ENCODE measurements at places on chromosomes 4 and X.
A peak's percentile ranks its signal among the peaks of the same experiment; 100 is the strongest.

GRCh38 chrX:1321674-1322073 is 14.9 kb upstream of the IL3RA start:
- no peak for DNase-seq

GRCh38 chr4:38015886-38016515 is 55.8 kb downstream of the PTTG2 start:
- DNase-seq, result no peak

DNA sequence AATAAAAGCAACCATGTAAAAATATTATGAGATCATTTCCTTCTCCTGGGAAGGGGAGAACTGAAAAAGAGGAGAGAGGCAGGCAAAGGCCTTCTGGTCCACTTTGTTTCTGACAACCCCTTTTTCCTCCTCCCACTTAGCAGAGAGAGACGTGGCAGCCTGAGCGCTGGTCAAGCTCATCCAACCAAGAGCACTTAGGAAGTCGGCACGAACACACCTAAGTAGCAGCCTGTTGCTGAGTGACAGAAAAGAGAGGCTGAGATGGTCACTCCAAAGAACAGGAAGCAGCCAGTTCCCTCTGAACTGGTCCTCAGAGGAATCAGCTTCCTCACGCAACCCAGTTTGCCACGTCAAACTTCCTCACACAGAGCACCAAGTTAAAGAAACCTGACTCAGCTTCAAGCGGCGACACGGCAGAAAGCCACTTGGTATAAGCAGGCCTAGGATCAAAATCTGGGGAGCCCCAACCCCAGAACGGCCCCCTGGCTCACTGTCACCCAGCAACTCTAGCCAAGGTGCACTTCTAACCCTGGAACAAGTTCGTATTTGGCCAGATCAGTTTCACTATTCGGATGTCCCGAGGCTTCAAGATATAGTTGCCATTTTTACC is 861 bp downstream of the SEC24D start:
- DNase-seq, result peak; percentile 69

DNA sequence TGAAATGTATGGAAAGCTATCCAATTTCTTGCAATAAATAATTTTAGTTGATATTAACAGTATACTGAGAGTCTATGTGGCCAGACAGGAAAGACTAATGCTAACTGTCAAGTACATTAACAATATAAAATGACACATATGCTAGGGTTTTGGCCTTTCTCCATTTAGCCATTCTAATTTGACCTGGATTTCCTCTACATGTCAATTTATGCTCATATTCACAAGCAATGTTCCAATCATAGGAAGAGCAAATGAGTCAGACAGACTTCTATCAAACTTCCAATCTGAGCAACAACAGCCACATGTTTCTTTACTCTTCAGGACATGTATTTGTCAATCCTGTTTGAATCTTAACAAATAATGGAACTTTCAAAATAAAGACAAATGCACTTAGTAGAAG is 53.6 kb downstream of the CORIN start:
- no peak for DNase-seq
